CD4-positive, alpha-beta T cell (primary cell): ENCODE measurements at places on chromosomes 1 and 21.

DNA sequence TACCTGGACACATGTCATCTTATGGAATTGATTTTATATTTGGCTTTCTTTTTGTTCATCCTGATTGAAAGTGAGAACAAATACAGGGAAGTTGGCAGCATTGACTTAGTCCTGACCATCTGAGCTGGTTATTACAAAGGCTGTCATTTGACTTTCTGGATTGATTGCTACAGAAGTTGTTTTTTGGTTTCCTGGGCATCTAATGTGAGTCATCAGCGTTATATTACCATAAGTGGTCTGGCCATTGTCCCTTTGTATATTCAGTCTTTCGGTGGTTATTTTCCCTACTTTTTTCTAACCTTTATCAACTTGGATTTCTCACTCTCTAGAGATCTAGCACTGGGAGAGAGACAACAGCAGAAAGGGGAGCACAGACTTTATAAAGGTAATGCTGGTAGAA lies 1646.5 kb downstream of the MRPL39 start:
- no peak for DNase-seq

GRCh38 chr1:37484325-37485051 lies 10.1 kb downstream of the ZC3H12A start:
- no peak for DNase-seq

DNA sequence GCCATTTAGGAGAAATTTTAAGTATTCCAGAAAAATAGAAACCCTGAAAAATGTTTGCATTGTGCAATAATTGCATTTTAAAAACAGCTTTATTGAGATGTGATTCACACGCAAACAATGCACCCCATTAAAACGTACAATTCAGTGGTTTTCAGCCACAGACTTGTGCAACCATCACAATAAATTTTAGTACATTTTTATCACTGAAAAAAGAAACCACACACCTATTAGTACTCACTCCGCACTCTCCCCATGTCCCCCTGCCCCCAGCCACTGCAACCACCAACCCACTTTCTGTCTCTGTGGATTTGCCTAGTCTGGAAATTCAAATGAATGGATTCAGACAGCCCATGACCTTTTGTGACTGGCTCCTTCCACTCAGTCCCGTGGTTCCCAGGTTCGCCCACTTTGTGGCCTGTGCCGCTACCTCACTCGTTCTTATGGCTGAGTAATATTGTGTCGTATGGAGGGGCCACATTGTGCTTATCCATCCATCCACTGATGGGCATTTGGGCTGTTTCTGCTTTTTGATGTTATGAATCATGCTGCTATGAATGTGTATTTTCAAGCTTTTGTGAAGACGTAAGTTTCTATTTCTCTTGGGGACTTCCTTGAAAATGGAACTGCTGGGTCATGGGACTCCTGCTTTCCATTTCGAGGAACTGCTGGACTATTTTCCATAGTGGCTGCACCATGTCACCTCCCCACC lies 147.7 kb upstream of the ARHGEF16 start:
- DNase-seq: no peak

GRCh38 chr1:115258302-115258866 lies 79.7 kb downstream of the NGF start:
- DNase-seq: no peak

- no peak for DNase-seq
Measured at GRCh38 chr1:16385659-16386453, 18.8 kb downstream of the SZRD1 start.

GRCh38 chr21:35988416-35989137 lies 71.7 kb downstream of the SETD4 start:
- DNase-seq: no peak

DNA sequence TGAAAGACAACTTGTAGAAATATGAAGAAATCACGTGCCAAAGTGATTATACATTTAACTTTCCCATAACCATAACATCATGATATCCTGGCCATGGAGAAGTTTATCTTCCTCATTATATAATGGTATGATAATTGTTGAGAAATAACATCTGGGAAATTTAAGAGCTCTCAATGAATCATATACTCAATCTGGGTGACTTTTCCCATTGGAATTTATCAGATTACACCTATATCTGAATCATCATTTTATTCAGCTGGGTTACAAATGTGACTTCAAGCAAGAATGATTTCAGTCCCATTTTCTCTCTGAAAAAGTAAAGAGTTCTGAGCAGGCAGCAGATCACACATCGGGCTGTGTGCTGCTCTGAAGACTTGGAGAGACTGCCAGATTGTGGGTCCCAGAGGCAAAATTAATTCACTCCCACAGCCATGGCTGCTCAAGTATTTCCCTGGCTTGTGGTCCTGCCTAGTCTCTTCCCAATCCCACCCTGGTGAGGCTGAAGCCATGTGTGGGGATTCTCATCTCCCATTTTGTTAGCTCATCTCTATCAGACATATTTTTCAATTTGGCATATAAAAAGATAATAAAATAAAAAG lies 278.0 kb downstream of the MRPL39 start:
- DNase-seq: no peak

DNA sequence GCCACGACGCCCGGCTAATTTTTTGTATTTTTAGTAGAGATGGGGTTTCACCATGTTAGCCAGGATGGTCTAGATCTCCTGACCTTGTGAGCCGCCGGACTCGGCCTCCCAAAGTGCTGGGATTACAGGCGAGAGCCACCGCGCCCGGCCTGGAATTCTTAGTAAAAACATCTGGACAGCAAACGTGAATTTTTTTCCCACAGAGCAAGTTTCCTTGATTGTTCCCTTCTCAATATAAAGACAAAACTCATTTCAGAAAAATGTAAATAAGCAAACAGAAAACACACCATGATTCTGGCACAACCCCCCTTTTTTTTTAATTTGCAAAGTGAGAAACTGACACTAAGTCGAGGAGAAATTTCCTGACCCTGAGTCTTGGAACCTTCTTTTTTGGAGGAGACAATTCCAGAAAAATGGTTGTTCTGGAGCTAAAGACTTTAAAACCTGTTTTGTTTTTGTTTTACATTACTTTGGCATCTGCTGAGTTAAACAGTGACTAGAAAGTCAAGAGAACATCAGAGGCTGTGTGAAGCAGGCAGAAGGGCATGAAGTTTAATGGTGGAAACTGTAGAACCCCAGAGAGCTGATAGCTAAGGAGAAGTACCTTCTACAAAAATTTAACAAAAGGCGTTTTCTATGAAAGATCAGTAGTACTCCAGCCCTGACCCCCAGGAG lies 10.3 kb upstream of the HMGCS2 start:
- no peak for DNase-seq

- DNase-seq: no peak
Measured at GRCh38 chr1:219188331-219188803, 14.7 kb downstream of the LYPLAL1 start.

DNA sequence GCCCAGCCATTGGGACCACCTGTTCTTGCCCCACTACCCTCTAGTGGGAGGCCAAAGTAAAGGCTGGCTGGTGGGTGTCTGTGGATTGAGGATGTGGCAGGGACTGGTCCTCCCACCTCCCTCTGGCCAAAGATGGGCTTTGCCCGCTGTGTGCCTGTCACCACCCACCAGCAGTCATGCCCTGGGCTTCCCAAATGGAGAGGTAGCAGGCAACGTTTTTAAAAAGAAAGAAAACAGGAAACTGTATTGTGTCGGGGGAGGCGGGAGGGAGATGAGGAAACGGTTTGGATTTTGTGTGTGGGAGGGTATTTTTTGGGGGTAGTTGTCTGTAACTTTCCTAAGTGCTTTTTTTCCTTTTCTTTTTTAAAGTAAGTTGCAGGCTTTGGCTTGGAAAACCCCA lies 30.1 kb downstream of the SZRD1 start:
- DNase-seq: no peak

DNA sequence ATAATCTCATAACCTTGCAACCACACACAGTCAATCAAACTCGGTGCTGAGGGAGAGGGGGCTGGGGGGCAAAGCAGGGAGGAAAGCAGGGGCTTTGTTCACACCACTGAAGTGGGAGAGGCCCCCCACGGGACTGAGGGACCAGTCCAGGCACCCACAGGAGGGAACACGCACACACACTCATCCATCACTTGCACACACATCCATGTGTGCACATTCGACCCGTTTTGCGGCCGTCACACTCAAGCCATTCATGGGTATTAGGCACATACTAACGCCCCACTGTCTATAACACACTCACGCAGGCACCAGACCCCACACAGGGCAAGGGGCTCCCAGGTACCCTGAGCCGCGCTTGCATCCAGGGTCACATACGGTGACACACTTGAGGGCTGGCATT lies 14.0 kb downstream of the EFNA3 start:
- DNase-seq: no peak

DNA sequence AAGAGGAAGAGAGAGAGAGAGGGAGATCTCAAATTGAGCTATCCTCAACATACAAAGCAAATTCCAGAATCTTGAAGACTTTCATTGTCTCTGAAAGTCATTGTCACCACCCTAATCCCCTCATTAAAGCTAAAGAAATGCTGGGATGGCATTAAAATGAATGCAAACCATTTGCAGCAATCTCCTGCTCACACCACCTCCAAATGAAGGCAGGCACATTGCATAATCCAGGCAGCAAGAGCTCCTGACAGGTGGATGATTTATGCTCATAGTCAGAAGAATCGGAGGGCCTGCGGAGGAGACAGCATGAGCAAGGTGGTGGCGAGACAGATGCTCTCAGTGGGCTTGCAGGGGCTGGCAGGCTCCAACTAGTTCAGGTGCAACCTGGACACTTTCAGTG lies 90.2 kb downstream of the ESRRG start:
- no peak for DNase-seq
